ENCODE measurements at places on chromosomes 2 and 18.

GRCh38 chr2:8511868-8512612 lies 169.8 kb upstream of the ID2 start:
- DNase-seq = no peak

GRCh38 chr18:36312806-36313395 lies 15.4 kb downstream of the FHOD3 start:
- DNase-seq = no peak

GRCh38 chr2:222242532-222242931 lies 56.3 kb downstream of the PAX3 start:
- no peak for DNase-seq

DNA sequence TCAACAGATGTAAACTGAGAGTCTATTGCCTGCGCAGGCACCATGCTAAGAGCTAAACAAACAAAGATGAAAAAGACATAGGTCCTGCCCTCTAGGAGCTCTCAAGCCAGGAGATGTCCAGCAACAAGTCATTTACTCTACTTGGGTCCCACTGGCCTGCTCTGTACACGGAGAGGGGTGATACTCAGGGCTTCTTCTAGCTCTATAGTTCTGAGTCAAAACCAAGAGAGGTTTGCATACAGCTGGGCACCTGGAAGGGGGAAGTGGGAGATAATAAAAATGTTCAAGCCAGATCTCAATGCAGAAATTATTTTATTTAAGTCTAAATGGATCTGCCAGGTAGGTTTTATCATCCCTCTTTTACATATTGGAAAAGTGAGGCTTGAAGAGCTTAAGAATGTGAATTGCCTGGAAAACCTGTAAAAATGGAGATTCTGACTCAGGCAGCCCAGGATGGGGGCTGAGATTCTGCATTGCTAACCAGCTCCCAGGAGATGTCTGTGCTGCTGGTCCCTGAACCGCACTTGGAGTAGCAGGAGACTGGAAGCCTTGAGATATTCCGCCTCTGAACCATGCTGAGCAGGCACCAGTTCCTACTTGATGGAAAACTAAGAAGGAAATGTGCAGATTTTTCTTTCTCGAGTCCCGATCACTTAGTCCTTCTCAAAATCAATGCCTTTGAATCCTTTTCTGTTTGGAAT lies 201.1 kb downstream of the PRKCE start:
- no peak for DNase-seq

- DNase-seq = no peak
Measured at GRCh38 chr2:54609647-54610046, 113.8 kb upstream of the EML6 start.

GRCh38 chr2:137206069-137206468 lies 440.7 kb downstream of the THSD7B start:
- DNase-seq = no peak

- no peak for DNase-seq
Measured at GRCh38 chr2:157903151-157903550, 27.0 kb upstream of the ACVR1 start.

DNA sequence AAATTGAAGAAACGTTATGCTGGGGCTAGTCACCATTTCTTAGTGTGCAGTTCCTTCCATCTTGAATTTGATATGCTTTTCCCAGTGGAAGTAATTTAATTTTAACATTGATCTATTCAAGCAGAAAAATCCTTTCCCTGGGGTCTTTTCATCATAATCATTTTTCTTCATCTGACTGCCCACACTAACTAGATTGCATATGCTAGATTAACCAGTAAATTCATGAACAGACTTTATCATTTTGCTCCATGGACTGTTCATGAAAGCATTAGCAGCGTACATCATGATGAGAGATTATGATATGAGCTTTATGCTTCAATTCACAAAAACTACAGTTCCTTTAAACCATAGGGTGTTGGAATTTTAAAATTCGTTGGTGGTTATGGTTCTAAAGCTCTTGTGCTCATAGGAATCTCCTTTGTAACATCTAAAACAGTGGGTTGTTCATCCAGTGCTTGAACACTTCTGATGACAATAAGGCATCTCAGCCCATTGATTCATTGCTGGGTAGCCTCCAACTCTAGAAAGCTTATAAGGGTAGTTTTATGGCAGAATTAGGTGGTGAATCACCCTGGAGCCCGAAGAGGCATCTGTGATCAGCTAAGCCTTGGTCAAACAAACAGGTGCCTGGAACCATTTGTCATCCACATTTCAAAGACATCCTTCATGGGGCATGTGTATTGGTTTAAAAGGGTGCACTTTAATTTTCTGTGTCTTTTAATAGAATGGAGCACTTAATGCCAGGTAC lies 77.2 kb upstream of the NDUFV2 start:
- no peak for DNase-seq

GRCh38 chr18:61350578-61350977 lies 17.3 kb downstream of the CDH20 start:
- DNase-seq = no peak

- no peak for DNase-seq
Measured at GRCh38 chr2:46902465-46902864, 13.1 kb downstream of the MCFD2 start.

GRCh38 chr2:54671875-54672589 lies 51.4 kb upstream of the EML6 start:
- DNase-seq = no peak

DNA sequence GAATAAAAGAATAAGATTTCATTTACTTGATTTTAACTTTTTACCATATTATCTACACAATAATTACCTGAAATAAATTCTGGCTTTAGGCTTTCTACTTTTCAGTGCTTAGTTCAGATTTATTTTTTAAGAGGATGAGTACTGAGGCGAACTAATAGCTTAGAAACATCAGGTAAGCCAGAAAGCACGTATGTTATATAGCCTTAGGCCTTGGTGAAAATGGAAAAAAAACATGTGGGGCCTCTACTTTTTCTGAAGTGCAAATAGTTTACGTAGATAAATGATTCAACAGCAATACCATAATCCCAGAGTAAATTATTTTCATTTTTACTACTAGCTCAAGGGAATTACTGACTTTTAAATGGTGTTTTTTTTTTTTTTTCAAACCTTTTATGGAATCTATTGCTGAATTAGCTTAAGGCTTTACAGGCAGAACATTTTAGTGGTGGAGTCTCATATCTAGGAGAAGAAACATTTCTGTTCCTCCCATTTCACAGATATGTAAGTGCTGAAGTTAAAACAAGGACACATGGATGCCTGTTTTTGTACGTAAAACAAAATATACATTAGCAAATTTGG lies 6.2 kb downstream of the CPS1 start:
- no peak for DNase-seq

GRCh38 chr2:229380101-229380625 lies 109.1 kb upstream of the PID1 start:
- no peak for DNase-seq

DNA sequence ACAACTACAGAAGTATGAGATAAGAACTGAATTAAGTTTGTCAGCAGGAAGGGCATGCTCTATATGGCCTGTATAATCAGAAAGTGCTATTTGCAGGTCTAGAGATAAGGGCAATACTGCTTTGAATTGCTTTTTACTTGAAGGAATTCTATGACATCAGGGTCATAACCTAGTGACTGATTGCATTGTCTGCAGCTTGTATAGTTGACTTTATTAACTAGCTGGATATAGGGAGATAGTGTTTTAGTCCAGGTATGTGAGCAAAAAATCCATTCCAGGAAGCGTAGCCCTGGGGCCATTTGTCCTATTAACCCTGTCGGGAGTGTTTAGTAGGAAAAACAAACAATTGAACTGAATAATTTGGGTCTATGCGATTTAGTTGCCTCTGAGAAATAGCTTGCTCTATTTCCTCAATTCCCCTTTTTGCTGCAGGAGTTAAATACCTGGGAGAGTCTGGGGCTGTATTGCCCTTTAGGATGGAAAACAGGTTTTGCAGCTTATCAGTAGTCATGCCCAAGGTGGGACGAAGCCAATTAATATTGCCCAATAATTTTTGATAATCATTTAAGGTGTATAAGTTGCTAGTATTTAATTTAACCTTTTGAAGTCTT lies 30.0 kb downstream of the HTR2B start:
- no peak for DNase-seq

- DNase-seq = peak; percentile 29
Measured at GRCh38 chr2:55923091-55923981, at the start of gene EFEMP1. TSS of gene EFEMP1 (minus strand) at chr2:55923782. CDS start at chr2:55922440, 1,342 bp downstream.

GRCh38 chr2:38932586-38932985 lies 42.9 kb downstream of the ARHGEF33 start:
- DNase-seq = no peak

DNA sequence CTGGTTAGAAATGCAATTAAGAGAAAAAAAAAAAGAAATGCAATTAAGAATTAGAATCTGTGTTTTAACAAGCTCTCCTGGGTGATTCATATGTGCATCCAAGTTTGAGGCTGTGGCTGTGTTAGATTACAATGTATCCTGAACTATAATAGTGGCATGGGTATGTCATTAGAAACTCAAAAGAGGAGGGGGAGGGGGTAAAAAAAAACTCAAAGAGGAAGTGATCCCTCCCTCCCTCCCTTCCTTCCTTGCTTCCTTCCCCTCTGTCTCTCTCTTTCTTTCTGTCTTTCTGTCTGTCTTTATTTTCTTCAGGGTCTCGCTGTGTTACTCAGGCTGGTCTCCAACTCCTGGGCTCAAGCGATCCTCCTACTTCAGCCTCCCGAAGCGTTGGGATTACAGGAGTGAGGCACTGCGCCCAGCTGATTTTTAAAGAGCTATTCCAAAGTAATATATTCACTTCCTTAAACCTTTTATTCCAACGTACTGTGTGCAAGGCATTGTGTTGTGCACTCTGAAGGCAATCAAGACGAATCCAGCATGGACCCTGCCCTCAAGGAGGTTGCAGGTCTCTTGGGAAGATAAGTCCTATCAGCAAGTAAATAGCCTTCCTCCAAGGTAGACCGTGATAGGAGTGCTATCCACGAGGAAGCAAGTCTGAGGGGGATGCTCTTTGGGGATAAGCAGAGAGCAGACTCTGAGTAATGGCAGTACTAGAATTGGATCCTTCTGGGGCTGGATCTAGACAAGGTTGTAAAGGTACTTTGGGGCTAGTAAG lies 35.9 kb upstream of the MCFD2 start:
- DNase-seq = no peak

DNA sequence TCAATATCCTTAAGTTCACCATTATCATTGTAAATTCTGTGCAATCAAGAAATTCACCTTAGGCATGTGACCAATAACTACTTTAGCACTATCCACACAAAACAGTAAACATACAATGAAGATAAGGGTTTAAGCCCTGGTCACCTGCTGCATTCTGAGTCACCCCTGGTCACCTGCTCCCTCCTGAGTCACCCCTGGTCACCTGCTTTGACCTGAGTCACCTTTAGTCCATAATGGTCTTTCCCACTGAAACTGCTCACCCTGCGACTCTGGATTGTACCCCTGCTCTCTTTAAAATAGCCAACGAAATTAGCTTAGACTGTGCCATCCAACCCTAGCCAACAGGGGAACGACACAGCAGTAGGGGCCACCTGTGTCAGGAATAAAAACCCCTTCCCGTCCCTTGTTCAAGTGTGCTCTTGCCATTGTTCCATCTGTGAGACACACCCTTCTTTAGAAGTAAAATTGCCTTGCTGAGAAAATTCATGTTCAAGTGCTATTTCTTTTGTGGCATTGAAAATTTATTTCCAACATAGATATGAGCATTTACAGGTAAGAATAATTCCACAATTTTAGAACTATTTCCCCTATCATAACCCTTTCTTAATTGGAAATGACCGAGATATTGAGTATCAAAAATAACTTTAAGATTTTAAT lies 902.8 kb downstream of the DSC3 start:
- no peak for DNase-seq

- no peak for DNase-seq
Measured at GRCh38 chr18:446941-447560, 53.5 kb downstream of the COLEC12 start.

DNA sequence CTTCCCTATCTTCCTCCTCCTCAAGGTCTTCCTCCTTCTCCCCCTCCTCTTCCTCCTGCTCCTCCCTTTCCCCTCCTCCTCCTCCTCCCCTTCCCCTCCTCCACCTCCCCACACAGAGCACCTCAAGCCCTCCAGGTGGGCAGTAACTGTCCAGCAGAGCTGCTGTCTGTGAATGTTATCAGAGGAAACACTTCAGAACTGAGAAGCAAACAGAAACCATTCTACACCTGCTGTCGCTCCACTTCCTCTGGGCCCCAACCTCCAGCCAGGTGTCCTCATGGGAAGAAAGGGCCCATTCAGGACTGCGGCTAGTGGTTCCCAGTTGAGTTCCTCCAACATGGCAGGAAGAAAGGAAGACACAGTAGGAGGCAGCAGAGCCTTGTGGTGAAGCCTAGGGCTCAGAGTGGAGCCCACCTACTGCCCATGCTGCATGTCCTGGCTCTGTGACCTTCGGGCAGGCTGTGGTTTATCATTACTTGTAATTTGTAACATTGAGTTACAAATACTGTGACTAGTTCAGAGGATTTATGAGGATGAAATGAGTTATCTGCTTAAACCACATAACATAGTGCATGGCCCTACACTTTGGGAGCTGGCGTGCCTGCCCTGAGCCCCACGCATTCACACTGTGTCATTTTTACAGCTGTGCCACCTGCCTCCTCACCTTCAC lies 165.9 kb upstream of the ID2 start:
- DNase-seq = peak; percentile 39

DNA sequence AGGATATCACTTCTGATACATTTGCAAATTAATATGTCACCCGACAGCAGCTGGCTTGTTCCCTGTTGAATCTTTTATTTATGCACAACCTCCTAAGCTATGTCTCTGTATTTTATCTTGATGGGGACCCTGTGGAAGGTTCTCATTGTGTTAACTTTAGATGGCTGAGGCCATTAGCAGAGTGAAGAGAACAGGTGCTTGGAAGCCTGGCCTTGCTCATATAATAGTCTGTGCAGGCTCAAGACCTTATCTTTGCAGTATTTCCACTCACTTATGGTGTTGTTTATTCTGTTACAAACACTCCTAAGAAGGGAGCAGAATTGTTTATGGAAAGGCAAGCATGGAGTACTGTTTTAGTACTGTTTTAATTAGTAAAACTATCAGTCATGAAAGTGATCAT lies 107.6 kb downstream of the SETBP1 start:
- DNase-seq = no peak

- peak; percentile 9 for DNase-seq
Measured at GRCh38 chr2:71505086-71505769, 51.9 kb downstream of the DYSF start.

DNA sequence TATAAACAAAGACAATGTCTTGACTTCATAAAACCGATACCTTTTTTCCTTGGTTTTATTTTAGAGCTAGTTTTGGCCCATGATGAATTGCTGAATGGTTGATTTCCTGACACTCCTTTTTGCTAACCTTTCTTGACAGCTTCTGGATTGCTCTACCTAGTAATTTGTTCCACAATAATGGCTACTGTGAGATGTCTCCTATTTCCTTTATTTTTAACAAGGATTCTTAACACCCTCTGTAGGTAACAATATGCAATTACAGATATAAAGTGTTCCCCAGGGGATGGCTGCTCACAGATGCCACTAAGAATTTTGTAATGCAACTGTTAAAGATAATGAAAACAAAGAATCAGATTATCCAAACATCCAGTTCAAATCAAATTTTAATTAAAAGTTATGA lies 100.8 kb upstream of the ATP5MC3 start:
- peak; percentile 71 for DNase-seq

GRCh38 chr2:166762746-166763145 lies 125.5 kb upstream of the XIRP2 start:
- DNase-seq = no peak

GRCh38 chr2:120265006-120265405 lies 12.4 kb downstream of the RALB start:
- no peak for DNase-seq

- no peak for DNase-seq
Measured at GRCh38 chr2:219489315-219489714, 9.4 kb upstream of the GMPPA start.

- DNase-seq = no peak
Measured at GRCh38 chr2:138626148-138626547, 124.6 kb downstream of the SPOPL start.
